ENCODE measurements at places on chromosomes 7 and 10.

- no peak for DNase-seq
These were observed 287.7 kb downstream of the ABCA13 start for GRCh38 chr7:48458701-48459524.

- DNase-seq, result no peak
These were observed 88.9 kb downstream of the GPR26 start for GRCh38 chr10:123755061-123755460.

- DNase-seq, result no peak
These were observed 14.6 kb downstream of the ASB15 start for GRCh38 chr7:123616223-123616622.

- no peak for DNase-seq
These were observed 178.3 kb downstream of the SKIDA1 start for GRCh38 chr10:21347043-21347784.

GRCh38 chr10:52316001-52316400 lies 1.9 kb downstream of the DKK1 start:
- no peak for DNase-seq

- DNase-seq, result no peak
These were observed 153.7 kb downstream of the DNAJB9 start for GRCh38 chr7:108723381-108723814.

- no peak for DNase-seq
These were observed 27.7 kb downstream of the ANKRD26 start for GRCh38 chr10:27072436-27073114.

DNA sequence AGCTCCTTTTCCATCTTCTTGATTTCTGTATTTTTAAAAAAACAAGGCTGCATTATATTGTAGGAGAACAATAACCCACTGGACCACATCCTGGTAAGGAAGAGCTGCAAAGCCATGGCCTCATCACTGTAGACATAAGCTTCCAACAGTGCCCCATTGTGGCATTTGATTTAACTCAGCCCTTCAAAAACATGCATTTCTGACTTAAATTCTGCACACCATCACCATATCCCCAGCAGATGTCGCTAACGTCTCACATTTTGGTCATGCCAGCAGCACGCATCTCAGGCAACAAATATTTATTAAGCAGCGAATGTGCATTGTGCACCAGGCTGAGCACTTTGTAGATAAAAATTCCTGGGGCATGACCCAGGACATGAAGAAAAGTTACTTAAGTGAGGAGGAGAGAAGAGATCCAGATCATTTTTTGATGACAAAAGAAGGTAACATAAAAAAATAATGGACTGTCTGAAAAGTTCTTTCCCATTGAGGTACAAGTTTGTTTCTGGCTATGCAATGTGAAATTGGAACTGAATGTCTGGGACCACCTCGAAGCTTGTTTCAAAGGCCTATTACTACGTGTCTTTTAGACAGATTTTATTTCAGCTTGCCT lies 164.6 kb upstream of the CDCA7L start:
- DNase-seq, result peak; percentile 78

- peak; percentile 75 for DNase-seq
These were observed 17.2 kb upstream of the FAM170B start for GRCh38 chr10:49151025-49151445.

GRCh38 chr7:65006094-65006992 lies at the start of gene ERV3-1:
Gene ERV3-1, minus strand, starts transcription at chr7:65006687. Its CDS starts 13,661 bp downstream, at chr7:64993026.
- DNase-seq, result peak; percentile 98

DNA sequence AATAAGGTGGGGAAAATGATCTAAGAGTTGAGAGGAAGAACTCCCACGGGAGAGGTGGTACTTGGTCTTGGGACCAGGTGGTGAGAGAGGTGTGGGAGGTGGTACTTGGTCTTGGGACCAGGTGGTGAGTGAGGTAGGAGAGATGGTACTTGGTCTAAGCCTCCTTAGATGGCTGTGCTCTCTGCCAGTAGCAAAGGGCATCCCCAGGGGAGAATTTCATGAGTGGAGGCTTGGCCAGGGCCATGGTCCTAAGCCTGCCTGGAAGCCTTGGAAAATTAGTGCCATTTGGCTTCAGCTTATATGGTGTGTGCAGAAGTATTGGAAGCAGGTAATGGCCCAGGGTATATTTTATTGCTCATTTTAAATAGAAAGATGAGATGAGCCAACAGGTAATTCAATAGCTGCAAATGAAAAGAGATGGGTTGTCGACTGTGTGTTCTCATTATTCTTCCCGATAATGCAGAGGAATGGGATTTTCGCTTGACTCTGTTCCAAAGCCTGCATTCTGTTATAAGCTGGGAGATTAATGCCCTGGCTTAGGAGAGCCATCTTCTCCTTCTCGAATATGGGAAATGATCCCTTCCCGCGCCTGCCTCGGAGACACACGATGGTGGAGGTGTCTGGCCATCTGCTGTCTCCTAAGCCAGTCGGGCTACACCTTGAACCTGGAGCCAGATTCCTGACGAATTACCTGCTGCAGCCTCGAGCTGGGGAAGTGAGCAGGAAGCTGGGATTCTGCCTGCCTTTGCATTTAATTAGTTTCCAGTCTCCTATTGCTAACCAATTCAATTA lies 287.8 kb downstream of the GALNT17 start:
- DNase-seq, result no peak

DNA sequence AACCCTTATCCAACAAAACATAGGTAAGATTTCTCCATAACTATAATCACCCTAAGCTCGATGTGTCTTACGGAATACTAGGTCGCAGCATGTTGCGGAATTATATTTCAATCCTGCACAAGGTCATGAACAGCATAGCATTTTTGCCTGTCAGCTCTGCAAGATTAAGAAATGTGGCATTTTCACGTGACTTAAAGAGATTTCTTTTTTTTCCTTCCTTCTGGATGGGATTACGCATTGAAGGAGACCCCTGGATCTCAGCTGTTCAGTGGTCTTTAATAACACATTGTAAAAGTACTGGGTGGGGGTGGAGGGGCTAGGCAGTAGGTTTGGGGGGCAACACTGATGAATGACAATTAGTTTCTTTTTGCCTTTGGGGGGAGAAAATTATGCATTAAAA lies 106.7 kb downstream of the CUBN start:
- DNase-seq, result no peak

DNA sequence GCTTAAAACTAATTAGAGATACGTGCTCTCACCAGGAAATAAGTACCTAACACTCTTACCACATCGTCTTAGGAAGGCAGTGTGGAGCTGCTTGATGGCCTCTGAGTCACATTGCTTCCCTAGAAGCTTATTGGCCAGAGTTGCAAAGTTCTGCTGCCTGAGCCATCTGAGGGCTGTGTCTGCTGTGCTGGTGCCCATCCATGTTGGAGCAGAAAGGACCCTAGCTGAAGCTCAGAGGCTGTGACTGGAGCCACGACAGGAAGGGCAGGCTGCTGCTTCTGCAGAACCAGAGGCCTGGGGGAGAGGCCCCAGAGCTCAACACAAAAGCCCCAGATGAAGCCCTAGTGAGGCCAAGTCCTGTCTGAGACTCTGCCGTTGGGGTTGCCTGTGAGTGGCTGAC lies 64.8 kb upstream of the IGFBP3 start:
- no peak for DNase-seq

- DNase-seq, result no peak
These were observed 107.2 kb upstream of the IGFBP3 start for GRCh38 chr7:46028246-46028645.

- DNase-seq, result no peak
These were observed 14.3 kb downstream of the DENND10 start for GRCh38 chr10:119118231-119118630.

DNA sequence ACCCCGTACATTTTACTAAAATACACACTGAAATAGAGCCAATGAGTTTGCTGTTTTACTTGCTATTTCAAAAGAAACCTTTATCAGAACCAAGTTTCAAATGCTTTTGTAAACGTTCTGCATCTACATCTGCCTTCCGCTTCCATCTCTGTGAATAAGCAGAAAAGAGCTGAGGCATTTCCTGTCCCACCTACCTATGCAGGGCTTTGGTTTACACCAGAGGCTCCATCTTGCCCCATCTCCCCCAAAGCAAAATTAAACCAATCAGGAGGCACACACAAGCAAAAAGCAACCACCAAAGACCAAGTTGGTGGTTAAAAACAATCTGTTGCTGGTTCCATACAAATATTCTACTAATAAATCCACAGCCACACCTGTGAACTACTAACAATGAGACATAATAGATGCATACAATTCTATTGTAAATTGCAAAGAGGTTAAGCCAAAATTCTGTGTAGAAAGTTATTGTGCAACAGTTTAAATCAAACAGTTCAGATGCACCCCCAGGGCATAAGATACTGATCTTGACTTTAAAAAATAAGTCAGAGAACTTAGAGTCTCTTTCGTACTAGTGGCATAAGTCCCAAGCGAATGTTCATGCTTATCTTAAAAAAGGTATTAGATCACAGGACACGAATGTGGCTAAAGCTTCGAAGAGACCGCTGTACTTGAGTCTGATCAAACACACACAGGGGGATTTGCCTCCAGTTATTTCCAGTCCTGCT lies 83.9 kb downstream of the FGFR2 start:
- no peak for DNase-seq

GRCh38 chr7:26189697-26190096 lies 10.8 kb downstream of the HNRNPA2B1 start:
- no peak for DNase-seq

DNA sequence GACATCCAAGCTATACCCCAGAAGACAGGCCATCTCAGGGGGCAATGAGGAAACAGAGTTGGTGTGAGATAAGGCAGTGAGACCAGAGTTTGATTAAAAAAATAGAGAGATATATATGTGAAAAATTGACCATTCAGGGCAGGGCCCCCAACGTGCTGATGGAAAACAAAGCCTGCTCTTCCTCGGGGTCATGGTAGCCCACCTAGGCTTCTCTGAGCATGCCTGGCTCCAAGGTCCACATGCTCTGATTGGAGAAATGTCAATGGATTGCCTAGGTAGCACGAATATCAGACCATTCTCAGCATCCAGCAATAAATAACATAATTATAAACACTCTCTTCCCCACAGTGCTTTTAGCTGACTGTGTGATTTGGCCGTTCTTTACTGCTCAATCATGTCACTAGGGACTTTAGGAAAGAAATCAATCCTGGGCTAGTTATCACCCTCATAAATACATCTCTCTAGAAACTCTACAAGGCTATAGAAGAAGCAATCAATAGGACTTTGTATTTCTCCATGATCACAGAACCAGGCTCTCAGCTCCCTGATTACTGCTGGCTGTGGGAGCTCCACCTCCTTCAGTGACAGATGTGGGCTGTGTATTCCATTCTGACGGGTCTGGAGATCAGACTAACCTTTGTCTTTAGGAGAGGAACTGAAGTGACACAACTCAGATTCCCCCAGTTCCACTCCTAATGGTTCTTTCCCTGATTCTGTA lies 766.4 kb downstream of the GRID1 start:
- DNase-seq, result no peak

DNA sequence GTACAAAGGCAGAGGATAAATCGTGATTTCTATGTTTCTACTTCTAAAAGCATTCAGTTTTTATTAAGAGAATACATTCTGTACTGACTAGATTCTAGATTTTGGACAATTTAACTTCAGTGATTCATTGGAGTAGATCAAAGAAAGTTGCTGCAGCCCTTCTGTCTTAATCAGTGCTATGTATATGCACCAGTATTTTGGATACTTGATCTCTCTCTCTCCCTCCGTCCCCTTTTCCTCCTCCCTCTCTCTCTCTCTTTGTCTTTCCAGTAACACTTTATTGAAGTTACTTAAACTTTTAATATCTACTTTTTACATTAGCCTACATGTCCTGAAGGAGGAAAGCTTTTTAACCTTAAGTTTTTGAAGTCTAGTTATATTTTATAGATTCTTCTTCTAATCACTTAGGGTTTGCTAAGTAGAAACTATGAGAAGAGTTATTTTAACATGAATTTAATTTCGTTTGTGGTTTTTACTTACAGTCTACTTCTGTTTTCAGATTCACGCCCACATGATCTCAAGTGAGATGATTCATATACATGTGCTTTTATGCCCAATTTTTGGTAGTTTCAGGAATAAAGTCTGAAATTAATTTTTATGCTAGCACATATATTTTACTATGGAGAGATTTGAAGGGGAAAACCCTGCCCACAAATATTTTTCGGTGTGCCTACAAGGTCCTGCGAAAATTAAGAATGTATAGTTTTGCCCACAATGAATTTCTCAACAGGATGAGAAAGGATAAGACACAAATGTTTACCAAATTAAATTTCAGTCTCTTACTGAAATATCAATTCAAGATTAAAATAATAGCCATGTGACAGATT lies 9.1 kb downstream of the MDFIC start:
- no peak for DNase-seq

DNA sequence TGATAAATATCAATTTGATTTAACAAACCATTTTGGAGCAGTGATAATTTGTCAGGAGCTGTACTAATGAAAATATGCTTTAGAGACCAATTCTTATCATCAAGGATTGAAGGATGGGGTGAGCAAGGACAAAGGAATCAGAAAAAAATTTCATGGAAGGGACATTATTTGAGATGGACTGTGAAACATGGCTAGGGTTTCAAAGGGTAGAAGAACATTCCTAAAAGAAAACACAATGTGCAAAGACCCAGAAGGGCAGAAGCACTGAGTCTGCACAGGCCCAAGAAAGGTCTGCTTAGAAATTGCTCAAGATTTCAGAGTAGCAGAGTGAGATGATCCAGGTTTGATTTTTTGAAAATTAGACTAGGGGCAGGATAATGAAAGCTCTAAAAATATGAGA lies 174.5 kb downstream of the LRRN3 start:
- DNase-seq, result no peak

GRCh38 chr7:12436896-12437535 lies 33.4 kb upstream of the VWDE start:
- DNase-seq, result peak; percentile 84

GRCh38 chr7:36054637-36055036 lies 98.4 kb upstream of the EEPD1 start:
- no peak for DNase-seq

DNA sequence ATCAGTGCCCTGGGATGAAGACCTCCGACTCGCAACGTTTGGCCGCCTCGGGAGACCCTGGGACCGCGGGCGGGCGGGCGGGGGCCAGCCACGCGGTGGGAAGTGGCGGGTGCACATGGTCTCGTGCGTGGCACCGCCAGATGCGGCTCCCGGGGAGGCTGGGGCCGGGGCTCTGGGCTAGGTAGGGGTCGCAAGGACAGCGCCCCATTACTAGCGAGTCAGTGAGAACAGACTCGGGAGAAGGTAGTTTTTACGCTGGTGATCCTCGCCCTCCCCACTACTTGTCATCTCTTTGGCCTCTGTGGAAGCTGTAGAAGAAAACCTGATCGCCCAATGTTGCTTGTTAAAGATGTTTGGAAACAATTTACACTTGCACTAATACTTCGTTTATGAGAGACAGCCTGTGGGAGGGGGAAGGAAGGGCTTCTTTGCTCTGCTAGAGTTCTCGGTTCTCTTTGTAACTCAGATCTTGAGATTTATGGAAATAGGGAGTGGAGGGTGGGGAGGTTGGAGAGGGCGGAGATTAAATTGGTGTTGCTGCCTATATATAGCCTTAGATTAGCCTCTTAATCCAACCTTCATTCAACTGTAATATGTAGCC lies 591 bp downstream of the BZW2 start:
- DNase-seq, result peak; percentile 46

DNA sequence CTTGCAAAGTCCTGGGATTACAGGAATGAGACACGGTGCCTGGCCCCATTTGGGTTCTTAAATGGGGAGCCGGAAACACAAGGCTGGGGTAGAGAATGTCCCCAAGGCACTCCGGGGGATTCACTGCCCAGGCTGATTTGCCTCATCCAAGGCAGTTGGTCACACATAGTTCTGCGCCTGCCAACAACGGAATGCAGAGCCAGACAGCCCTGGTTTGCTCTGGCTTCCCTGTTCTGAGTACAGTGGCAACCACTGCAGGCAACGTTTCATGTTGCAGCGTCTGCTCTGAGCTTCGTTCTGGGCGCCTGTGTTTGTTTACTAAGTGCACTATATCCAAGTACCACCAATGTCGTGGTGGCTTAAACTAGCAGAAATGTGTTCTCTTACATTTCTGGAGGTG lies 61.7 kb upstream of the C1QL3 start:
- no peak for DNase-seq

GRCh38 chr10:26367771-26368170 lies 70.4 kb upstream of the APBB1IP start:
- DNase-seq, result no peak

Data from NCI-H146 (cell line).